ENCODE measurements at places on chromosomes 6 and 20.

- DNase-seq: no peak
These were observed 11.8 kb upstream of the ZMYND8 start for GRCh38 chr20:47368301-47368700.

DNA sequence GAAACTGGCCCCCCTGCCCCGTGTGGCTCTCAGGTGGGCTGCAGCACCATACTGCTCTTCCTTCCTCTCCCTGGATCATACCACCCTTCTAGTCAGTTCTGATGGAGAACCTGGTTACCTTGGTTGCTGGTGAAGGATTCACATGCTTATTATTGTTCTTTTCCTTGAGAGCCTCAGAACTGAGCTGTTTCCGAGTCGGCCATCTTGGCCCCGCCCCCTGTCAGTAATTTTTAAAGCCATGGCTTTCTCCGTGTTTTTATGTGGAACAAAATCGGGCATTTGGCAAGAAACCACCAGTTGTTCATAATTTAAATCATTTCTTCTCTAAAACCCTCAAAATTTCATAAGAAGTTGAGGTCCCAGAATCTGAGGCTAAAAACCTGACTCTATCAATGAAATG is 493.8 kb downstream of the NKAIN2 start:
- DNase-seq: no peak

DNA sequence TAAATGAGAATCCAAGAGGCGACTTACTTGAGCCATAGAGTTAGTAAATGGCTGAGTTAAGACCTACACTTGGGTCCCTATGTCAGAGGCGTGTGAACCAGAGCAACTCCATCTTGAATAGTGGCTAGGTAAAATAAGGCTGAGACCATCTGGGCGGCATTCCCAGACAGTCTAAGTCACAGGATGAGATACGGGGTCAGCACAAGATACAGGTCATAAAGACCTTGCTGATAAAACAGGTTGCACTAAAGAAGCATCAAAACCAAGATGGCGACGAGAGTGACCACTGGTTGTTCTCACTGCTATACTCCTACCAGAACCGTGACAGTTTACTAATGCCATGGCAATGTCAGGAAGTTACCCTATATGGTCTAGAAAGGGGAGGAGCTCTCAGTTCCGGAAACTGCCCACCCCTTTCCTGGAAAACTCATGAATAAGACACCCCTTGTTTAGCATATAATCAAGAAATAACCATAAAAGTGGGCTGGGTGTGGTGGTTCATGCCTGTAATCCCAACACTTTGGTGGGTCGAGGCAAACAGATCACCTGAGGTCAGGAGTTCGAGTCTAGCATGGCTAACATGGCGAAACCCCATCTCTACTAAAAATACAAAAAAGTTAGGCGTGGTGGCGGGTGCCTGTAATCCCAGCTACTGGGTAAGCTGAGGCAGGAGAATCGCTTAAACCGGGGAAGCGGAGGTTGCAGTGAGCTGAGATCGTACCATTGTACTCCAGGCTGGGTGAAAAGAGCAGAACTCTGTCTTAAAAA is 43.9 kb upstream of the EEF1A1 start:
- DNase-seq: no peak

GRCh38 chr6:154615483-154616025 is 105.1 kb upstream of the CNKSR3 start:
- no peak for DNase-seq

GRCh38 chr6:12449447-12449846 is 159.3 kb downstream of the EDN1 start:
- DNase-seq: no peak

DNA sequence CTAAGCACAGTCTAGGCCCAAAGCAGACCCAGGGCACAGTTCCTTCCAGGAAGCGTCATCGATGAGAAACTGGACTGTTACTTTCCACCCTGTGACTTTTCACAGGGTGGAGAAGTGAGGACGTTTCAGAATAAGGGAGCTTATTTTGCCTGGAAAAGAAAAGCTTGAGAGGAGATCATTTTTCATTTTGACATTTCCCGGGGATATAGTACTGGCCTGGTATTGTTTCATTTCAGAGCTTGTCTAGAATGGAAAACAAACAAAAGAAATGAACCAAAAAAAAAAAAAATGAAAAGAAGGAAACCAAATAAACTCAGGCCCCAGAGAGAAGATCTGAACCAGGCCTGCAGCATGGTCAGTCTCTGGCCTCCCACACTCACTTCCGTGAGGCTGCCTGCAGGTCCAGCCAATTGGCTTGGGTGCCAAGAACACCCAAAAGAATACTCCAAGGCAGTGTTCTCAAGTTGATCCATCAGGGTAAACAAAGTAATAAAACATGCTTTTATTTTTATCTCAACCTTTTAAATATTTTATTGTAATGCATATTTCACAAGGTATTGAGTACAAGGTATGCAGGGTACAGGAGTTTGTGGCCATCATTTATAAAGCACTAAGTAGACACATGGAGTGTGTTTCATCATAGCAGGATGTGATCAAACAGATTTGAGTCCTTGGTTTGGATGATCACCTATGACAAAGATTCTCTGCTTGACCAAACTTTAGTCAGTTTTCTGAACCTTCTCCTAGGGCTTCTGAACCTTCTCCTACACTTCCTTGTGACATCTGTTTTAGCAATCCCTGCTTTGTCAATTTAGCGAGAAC is 176.9 kb upstream of the GGTLC1 start:
- no peak for DNase-seq

DNA sequence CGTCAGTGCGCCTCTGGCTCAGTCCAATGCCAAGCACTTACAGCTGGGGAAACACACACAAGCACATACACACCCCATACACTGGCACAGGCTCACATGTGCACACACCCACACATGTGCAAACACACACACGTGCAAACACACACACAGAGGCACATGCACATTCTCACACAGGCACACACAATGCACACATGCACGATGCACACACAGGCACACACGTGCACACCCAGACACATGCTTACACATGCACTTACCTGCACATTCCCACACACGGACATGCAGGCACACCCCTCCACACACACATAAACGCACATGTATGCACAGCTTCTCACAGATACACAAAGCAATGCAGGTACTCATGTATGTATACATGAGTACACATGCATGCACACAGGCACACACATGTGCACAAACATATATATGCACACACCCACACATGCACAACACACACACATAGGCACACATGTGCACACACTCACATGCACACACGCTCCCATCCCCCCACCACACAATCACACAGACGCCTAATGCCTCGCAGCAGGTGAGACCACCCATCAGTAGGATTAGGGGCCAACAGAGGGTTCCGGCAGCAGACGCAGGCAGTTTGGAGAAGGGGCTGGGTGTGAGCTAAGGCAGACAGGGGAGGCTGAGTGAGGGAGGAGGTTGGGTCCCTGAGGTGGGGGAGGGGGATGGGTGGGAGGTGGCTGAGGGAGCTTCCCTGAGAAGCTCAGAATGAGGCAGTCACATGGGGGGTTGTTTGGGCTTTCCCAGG is 71.2 kb upstream of the SLCO4A1 start:
- DNase-seq: no peak

GRCh38 chr6:168457653-168457934 is 16.6 kb downstream of the SMOC2 start:
- DNase-seq: no peak

DNA sequence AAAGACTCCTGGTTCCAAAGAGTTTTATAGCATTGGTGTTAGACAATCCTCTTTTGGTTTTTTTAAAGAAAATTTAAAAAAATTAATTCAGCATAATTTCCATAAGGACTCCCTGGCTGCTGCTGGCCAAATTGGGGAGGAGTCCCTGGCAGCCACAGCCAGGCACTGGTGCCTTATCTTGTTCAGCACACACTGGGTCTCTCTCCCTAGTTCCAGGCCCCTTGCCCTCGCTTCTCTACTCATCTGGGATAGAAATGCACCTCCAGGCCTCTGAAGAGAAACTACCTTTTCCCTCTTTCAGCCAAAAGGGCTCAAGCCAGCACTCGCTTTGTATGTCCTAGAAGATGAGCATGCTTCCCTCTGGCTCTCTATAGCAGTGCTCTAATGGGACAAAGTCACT is 13.4 kb upstream of the MAPK13 start:
- DNase-seq: no peak

GRCh38 chr6:90654166-90654565 is 67.3 kb upstream of the MAP3K7 start:
- no peak for DNase-seq

DNA sequence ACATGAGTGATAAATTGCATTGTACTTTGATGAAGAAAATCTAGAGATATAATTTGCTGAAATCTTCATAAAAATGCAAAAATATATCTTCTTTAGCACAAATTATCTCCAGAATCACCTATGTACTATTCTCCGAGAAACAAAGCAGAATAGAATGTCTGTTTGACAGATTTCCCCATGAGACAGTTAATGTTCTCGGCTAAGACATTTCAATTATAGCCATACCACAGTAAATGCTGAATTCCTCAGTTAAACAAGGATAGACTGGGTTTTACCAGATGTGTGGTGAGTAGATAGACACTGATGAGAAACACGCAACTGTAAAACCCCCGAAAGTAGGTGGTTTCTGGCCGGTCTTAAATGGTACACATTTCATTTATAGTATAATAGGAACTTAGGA is 69.8 kb downstream of the SNAP25 start:
- DNase-seq: no peak

DNA sequence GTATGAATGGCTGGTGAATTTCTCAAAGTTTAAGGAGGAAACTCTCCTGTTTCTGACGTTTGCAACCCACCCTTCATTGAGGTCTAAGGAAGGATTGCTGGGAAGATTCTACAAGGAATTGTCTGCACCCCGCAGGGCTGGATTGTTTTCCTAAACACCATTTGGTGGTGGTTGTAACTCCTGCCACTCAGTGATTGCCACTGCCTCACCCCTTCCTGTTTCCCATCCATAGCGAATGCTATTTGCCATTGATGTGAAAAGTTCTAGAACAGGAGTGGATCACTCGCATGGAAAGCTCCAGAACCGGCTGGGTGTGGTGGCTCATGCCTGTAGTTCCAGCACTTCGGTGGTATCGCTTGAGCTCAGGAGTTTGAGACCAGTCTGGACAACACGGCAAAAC is 8.7 kb upstream of the DSP start:
- no peak for DNase-seq

GRCh38 chr6:16760516-16761470 is at the start of gene ATXN1:
Gene ATXN1 (minus strand): TSS chr6:16761460.
- DNase-seq: peak; percentile 42

DNA sequence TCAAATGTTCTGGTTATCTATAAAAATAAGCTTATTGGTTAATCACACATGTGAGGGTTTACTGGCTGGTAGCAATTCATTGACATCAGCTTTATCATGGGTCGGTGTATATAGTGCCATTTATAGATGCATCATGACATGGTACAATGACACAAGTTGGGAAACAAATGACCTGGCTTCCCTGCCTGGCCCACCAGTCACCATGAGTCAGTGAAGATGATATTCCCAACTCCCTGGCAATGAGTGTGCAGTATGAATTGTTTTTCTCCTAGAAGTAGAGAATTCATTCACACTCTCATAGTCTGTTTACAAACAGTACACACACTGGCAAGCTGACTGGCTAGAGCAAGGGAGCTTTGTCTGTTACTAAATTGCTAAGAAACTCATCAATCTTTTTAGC is 37.2 kb upstream of the CALHM6 start:
- no peak for DNase-seq

GRCh38 chr20:37343212-37343993 is 2.5 kb upstream of the SRC start:
- no peak for DNase-seq

- peak; percentile 29 for DNase-seq
These were observed 37.0 kb upstream of the KCNG1 start for GRCh38 chr20:51059862-51060261.

GRCh38 chr6:109311471-109311870 is 70.8 kb downstream of the CD164 start:
- no peak for DNase-seq

DNA sequence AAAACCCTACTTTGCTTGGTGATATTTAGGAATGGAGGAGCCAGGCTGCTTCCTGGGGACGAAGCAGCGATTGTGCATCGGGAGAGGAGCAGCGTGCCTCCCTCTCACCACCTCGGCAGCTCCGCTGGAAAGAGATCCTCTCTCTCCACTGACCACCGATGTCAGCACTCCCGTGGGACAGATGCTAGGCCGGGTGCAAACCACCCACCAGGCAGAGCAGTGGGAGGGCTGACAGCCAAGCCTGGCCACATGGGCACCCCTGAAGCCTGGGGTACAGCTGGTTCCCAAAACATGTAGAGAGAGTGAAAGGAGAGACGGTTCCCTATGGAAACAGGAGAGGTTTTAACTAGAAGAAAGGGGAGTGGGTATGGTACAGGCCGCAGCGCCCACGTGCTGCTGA is 220.0 kb downstream of the ANKRD60 start:
- DNase-seq: no peak

GRCh38 chr20:48744515-48744914 is 83.3 kb downstream of the PREX1 start:
- DNase-seq: no peak

DNA sequence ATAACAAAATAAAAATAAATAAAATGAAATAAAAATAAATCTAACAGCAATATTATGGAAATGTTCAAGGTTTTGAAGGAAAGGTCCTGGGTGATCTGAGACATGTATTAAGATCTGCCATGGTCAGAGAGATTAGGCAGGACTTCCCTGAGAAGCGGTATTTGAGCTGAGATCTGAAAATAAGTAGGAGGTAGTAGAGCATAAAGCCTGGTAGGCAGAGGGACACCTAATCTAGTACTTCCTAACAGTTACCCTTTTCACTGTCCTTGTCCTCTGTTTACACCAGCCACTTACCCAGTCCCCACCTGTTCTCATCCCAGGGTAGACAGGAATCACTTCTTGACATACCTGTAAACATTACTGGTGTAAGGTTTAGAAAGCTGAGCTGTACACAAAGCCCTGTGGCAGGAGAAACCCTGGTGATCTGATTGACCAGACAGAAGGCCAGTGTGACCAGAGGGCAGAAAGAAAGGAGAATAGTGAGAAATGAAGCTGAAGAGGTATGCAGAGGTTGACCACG is 8.3 kb upstream of the ZNF318 start:
- DNase-seq: no peak

DNA sequence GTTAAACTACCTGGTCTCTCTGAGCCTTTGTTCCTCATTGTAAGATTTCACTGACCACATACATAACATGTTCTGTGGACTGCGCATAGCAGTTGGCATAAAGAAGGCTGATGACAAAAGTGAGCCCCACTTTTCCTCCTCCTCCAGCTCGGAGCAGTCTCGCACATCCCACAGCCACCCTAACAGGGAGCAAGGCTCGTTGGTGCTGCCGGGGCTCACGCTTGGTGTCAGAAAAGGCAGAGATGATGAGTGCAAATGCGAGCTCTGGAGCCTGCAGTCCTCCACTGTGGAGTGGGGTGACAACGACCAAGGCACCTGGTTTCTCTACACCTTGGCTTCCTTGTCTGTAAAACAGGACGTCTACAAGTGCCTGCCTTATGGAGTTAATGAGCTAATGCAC is 9.7 kb downstream of the TGM3 start:
- DNase-seq: no peak

Measured in stimulated activated naive CD8-positive, alpha-beta T cell treated with anti-CD3 and anti-CD28 coated beads, Interleukin-15, Interleukin-2, amounts not matched to agents 100 U/mL and 50 U/mL, for 24 hours (primary cell).